Left forelimb (tissue), 1 donor: ENCODE measurements at places on chromosomes 2 and 18.

DNA sequence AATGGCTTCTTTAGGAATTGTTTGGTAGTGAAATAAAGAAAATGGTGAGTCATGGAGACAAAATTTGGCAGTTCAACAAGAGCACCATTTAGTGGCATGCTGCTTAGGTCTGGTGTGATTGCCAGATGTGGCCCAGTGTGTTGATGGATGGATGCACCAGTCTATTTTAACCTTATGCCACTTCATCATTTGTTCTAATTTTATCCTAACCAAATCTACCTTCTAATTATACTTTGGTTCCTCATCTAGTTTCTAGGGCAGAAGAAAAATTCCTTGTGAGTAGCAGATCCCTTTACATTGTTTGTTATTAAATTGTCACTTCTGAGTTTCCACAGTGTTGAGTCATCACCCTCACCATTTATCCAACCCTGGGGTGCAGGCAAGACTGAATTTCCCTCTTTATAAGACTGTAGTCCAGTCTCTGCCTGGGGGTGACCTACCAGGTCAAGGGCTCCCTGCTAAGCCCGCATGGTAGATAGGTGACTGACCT is 32.5 kb downstream of the NABP1 start:
- no peak for DNase-seq

DNA sequence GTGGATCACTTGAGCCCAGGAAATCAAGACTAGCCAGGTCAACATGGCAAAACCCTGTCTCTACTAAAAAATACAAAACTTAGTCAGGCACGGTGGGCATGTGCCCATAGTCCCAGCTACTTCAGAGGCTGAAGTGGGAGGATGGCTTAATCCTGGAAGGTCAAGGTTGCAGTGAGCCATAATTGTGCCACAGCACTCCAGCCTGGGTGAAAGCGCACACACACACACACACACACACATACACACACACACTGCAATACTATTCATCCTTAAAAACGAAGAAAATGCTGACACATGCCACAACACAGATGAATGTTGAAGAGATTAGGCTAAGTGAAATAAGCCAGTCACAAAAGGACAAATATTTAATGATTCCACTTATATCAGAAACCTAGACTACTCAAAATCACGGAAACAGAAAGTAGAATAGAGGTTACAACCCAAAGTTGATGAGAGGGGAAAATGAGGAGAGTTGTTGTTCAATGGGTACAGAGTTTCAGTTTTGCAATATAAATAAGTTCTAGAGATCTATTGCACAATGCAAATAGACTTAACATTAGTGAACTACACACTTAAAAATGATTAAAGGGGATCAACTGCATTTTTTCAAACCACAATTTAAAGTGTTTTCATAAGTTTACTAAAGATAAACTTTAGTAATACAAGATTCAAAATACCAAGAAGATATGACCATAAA is 114.5 kb downstream of the USP34 start:
- no peak for DNase-seq

DNA sequence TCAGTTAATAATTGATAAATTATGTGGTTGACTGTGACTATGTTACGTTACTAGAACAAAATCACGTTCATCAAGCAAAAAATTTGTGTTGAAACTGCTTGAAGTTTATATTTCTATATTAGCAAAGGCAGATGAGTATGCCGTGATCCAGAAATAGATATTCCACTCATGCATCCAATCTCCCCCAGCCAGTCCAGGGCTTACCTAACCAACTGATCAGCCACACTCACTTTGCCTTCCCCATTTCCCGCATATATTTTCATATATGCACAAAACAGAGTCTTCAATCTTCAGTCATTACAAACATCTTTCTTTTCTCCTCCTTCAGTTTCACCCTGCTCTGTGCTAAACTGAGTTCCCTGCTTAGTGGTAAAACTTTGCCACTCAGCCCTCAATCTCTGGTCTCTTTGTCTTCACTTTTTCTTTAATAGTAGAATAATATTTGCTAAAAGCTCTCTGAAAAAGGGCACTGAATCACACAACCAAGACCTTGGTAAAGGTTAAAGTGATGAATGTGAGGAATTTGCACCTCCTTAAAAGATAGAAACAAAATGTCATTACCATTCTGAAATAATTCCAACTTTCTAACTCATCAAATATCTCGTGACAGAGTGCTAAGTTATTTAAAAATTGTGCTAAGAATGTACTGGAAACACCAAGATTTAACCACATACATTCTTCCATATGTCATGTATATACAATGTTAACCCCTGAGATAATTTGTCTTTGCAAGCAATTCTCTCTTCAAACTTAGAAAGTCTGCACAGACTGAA is 893.2 kb upstream of the CRIM1 start:
- no peak for DNase-seq

GRCh38 chr2:53848062-53848461 is 11.7 kb downstream of the GPR75 start:
- no peak for DNase-seq

GRCh38 chr2:174704642-174705041 is 59.6 kb downstream of the CHRNA1 start:
- no peak for DNase-seq

DNA sequence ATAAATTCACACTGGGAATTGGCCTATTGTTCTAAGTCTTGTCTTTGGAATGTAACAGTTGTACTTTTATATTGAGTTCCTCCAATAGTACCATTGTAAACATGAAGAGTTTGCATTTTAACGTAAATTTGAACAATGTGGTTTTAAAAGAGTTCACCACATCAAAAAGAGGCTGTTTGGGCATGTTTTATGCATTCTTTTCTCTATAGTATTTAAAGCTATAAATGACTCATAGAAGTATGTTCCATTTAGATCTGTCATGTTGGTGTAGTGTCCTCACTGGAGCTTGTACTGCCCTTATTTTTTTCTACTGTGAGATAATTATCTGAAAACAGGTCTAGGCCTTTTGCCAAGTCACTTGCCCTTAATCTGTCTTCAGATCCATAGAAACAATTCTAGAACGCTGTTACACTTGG is 141.9 kb downstream of the RHBDD1 start:
- DNase-seq = no peak

- DNase-seq = no peak
These were observed 134.0 kb upstream of the LYPD1 start for GRCh38 chr2:132804051-132804450.

DNA sequence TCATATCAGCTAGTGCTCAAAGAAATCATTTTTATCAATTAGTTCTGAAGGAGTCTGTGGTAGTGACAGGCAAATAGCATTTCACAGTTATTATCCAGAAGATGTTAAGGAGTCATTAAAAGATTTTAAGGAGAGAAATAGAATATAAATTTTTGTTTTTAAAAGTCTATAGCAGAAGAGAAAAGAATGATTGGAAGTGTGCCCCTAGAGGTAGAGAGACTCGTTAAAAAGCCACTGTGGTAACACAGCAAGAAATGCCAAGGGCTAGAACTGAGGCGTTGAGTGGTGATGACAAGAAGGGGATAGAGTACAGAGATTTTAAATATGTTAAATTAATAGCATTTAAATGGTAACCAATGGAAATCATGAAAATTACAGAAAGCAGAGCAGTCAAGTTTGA is 78.3 kb downstream of the VWC2L start:
- no peak for DNase-seq

GRCh38 chr2:120509213-120509815 is 163.4 kb downstream of the INHBB start:
- no peak for DNase-seq

DNA sequence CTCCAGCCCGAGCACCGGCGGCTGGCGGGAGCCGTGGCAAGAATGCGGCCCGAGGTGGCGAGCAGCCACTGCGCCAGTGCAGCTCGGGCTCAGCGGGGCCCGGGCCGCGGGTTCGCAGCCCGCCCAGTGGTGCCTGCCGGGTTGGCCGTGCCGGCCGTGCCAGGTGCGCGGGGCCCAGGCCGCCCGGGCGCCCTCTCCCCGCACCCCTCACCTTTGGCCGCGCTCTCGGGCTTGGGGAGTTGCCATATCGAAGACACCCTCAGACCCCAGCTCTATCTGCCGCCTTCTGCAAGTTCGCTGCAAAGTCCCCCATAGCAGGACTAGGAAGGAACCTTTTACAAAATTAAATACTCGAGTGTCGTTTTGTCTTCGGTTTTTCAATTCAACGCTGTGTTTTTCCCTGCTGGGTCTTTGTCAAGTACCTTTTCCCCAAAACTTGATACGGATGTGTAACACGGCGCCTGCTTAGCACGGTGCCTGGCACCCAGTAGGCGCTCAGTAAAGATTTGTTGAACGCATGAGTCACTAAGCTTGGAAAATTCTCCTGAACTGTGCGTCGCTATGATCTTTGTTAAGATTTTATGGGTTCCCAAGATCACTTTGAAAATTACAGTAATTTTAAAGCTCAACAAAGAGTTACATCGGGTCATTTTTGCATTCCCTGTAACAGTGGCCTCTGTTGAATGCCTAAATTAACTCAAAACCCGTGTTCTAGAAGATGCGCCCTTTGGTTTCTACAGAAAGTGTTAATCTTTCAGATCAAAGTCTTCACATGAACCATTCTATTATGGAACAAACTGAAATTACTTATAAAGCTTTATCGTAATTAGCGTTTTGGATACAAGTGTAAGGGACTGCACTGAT is 750 bp downstream of the STRADB start:
- DNase-seq = no peak

GRCh38 chr2:174004905-174005605 is 39.9 kb upstream of the SP3 start:
- no peak for DNase-seq

GRCh38 chr2:143901185-143901842 is 618.6 kb downstream of the ZEB2 start:
- no peak for DNase-seq

DNA sequence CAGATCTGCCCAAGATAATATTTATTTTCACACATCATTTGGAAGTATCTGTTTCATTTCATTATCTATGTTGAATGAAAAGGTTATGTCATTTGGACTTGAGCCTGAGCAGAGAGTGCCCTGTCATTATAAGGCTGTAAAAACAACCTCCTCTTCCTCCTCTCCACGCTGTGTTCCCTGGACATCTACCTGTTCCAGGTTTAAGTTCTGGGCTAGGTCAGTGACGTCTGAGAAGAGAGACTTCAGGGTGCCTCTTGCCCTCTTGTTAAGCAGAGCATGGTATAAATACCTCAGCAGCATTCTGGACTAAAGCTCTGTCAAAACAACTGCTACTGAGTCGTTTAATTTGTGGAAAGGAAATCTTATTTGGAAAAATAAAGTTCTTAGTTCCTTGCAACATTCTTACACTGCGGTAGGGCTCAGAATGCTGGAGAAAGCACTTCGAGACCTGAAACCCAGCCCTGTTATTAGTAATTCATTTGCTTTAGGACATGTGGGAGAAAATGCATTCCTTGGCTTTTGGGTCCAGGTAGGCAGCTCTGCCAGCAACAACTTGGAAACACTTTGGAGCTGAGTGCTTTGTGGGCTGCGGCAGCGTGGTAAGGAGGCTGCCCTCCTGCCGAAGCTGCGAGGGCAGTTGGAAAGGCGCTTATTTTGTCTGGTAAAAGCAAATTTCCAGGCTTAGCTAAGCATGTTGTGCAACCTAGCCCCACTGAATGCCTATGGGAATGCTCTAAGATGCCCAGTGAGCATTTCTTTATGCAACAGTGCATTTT is 91.8 kb upstream of the NEDD4L start:
- DNase-seq = no peak

DNA sequence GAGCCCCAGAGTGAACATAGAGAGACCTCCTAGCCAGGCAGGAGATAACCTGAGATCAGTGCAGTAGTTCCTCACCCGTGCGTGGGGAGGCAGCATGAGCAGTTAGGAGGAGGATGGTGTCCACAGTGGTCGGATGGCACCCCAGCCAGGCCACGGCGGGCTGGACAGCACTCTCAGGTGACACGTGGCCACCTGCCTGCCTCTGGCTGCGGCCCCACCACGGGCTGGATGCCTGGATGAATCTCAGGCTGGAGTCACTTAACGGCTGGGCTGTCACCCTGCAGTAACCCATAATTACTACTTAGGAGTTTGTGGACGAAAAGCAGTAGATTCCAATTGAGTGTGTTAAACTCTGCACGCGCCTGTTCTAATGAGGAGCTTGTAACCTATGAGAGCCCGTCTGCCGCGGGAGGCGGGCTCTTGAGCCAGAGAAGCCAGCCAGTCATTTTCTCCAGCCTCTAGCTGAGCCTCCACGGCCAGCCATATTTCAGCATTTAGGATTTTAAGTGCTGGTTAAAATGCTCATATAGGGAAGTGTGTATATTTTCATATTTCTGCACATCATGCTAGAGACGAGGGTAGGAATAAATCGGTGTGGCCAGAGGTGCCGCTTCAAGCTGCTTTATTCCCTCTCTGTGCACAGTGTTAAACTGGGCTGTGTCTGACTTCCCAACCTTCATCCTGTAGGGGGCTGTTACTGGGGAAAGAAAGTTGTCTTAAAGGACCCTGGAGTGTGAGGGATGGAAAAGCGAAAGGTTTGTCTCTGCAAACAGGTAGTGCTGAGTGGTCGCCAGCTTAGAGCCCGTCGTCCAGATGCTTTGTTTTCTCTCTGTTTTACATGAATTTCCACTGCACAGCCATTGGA is 144.0 kb downstream of the GLI2 start:
- DNase-seq = no peak

DNA sequence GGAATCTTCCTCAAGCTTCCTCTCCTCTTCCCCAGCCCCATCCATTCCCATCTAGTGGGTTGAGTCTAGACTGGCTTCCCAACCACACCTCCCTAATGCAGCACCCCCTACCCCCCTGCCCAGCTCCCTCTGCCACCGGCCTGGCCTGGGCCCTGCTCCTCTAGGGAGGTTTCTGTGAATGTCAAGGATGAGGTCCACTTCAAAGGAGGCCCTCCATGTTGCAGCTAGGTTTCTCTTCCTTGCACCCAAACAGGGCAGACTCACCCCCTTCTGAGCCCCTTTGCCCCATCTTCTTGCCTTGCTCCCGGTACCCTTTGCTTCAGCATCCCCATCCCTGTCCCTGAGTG is 18.3 kb downstream of the EMX1 start:
- DNase-seq = no peak

- DNase-seq = no peak
These were observed 51.0 kb downstream of the MOGAT1 start for GRCh38 chr2:222722327-222722946.

DNA sequence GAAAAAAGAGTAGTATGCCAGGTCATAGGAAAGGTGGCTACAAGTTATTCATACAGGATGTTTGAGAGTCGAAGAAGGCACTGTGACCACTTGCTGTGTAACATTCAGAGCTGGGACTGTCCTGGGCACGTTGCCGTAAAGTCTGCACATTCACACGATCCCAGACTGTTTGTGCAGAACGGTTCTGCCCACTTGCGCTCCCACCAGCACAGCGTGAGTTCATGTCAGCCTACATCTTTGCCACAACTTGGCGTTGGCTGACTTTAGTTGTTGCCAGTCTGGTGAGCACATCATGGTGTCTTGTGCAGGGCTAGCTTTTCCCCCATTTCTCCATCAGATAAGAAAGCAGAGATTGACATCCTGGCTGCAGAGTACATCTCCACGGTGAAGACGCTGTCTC is 7.0 kb downstream of the ING5 start:
- DNase-seq = no peak

GRCh38 chr2:171991027-171991426 is 8.7 kb upstream of the METAP1D start:
- no peak for DNase-seq

- no peak for DNase-seq
These were observed 30.1 kb downstream of the TGIF1 start for GRCh38 chr18:3479978-3480509.

GRCh38 chr2:138518860-138519259 is 17.3 kb downstream of the SPOPL start:
- no peak for DNase-seq

- DNase-seq = no peak
These were observed 2.3 kb downstream of the IMPA2 start for GRCh38 chr18:11983592-11983991.
